Left renal pelvis (tissue), 4 donors: ENCODE measurements at places on chromosomes 7 and 10.

- peak; percentile 60 for DNase-seq
These were observed 924 bp downstream of the BMPR1A start for GRCh38 chr10:86757113-86757972.

DNA sequence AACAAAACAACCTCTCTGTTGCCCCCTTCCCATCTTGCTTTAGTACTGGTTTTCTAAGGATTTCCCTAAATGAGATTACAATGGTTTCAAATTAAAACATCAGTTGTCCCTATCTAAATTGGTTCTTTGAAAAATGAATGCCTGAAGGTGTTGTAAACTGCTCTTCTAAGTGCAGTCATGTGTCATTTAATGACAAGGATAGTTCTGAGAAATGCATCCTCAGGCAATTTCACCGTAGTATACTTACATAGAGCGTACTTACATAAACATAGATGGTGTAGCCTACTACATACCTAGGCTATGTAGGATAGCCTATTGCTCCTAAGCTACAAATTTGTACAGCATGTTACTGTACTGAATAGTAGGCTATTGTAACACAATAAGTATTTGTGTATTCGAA, 278.1 kb downstream of the MAGI2 start:
- DNase-seq: no peak

DNA sequence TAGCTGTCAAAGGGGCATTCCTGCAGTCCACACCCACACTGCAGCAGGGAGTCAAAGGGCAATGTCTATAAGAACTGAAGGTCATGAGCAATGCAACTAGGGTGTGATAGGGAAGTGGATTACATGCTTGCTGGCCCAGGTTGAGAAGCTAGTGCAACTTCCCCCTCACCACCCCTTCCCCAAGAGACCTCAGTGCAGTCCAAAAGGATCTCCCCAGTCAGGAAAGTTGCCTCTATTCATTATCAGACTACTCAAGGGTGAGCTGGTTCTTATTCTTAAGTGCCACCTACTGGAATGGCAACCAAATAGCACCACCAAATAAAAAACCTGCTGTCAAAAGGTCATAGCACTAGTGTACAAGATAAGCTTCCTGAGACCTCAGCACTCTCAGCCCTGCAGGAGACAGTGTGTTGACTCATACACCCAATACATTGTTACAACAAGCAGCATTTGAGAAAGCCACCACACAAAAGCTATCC, 28.2 kb downstream of the MTERF1 start:
- DNase-seq: no peak

GRCh38 chr7:134693256-134693655, 46.6 kb downstream of the BPGM start:
- DNase-seq: no peak

GRCh38 chr10:78436706-78437406, 403.2 kb downstream of the RPS24 start:
- no peak for DNase-seq
